ENCODE measurements at places on chromosomes 4 and X.

GRCh38 chr4:96698831-96699230 lies 858.9 kb downstream of the PDHA2 start:
- DNase-seq, result no peak

DNA sequence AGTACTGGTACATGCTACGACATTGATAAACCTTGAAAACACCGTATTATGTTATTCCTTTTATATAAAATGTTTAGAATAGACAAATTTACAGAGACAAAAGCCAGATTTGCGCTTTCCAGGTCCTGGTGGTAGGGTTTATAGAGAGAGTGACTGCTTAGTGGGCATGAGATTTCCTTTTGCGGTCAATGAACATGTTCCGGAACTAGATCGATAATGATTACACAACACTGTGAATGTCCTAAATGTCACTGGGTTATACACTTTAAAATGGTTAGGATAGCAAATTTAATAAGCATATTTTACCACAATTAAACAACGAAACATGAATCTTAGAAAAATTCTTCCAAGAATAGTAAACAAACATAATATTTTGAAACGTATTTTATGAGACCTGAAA lies 77.3 kb downstream of the MAGEA10 start:
- no peak for DNase-seq

DNA sequence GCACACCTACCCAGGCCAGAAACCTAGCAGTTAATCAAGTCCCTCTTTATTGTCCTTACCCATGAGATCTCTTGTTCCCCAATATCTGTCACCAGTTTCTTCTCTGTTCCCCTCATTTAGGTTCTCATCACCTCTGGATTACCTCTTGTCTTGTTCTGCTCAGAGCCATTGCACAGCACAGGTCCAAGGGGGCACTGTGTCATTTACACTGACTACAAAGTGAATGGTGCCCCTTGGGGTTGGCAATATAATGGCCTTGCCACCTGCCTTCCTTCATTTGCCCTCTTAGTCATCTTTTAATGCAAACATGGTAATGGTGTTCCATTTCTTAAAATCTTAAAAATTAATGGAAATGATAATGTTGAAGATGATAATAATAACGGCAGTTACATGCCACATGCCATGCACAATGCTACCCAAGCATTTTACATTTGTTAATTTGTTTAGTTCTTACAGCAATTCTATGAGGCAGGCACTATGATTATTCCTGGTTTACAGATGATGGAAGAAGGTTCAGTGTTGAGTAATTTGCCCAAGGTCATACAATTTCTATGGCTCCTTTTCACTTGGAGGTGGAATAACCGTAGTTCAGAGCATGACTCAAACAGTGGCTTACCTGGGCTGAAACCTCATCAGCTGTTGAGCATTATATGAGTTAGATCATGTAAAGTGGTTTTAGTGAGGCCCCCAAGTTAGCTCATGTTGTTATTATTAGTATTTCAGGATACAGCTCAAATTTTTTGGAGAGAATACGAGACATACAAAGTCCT lies 117.9 kb downstream of the RASL11B start:
- DNase-seq, result no peak

GRCh38 chr4:71232056-71232430 lies 106.8 kb upstream of the SLC4A4 start:
- DNase-seq, result no peak

DNA sequence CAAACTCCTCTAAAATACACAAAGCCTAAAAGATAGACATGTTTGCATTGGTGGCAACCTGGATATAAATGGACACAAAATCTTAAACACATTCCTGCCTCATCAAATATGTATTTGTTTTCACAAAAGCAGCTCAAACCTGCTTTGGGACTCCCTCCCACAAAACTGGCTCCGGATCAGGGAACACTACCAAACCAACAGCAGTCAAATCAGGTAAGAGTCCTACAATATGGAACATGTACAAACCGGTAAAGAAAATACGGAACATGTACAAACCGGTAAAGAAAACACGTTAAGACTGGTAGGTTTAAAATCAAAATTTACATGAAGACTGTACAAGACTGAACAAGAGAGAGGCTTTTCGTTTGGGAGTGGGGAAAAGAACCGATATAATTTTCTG lies 4.3 kb downstream of the AMTN start:
- no peak for DNase-seq

- no peak for DNase-seq
Measured at GRCh38 chr4:121688261-121688660, 8.5 kb downstream of the ANXA5 start.

GRCh38 chrX:153973127-153974002 lies 811 bp downstream of the TMEM187 start:
- no peak for DNase-seq

GRCh38 chr4:53432528-53433424 lies 55.3 kb downstream of the FIP1L1 start:
- no peak for DNase-seq

DNA sequence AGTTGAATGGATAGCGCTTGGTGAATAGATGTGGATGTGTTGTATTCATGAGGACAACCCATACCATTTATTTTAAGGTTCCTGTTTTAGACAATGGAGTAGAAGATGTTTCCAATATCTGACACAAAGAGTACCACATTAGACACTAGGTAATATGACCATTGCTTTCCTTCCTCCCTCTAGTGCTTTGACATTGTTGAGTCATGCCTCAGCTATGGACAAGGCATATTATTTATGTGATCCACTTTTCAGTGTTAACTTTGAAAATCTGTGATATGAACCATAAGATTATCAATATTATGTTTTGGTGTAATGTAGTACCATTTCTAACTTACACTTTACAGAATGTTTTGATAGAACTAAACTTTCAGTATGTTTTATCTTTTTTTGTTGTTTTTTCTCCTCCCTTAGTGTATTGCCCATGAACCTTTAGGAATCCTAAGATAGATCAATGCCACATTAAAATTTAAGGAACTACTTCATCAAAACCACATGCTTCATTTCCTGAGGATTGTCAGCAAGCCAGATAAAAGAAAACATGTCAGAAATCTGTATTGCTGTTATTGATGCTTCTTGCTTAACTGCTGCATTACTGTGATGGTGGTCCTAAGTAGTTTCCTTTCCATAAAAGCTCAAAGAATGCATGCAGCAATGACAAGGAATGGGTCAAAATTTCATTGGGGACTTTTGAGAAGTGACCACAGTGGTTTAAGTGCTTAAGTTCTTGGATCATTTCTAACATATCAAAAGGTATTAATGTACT lies 105.0 kb downstream of the PCDH7 start:
- DNase-seq, result no peak

DNA sequence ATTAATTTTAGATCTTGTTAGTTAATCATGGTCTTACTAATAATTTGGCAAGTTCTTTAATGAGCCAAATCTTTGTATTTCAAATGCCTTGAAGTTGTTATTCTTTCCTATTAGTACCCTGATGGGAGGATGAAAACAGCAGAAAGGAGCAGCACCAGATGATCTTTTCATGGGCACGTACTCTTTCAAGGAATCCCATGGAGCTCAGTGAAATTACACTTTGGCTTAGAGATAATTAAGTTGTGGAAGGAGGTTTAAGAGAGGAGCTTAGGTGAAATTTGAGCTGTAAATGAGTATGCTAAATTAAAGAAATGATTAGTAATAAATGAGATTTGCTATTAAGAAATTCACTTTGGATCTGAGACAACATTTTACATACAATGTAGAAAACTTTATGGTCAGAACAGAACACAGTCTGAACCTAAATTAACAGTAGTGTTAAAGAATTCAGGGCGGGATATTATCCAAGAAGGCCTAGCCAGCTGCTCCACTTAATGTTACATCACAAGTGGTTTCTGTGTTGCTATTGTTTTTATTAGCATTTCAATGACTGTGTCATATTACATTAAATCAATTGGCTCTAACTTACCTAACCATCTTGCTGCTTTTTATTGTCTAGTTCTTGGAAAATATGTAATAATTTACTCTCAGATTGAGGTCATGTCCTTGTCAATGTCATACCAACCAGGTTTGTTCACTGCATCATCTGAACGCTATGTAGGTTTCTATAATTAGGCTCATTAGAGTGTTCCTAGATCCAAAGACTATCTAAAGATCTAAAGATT lies 3.9 kb downstream of the MTHFD2L start:
- no peak for DNase-seq

DNA sequence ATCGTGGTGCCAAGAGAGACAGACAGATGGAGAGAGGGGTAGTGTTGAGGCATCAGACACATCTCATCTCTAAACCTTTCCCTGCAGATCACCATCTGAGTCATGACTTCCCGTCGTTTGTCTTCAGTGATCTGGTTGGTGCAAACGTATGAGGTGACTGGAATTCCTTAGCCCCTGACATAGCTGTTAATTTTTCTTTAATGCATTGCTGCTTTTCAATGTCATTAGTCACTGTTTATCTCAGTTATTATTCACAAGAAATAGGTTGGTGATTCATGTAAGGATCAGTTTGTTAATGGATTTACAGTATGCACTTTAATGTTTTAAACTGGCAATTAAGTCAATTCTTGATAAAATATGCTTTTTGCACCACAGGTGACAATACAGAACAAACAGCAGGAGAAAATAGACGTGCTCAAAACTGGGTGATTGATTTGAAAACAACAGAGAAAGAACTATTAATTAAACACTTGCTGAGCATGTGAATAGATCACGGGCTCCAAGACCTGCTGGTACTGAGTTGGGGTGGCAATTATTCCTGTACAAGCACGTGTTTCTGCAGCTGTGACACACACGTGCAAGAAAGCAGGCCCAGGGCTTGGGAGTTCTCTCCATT lies 1.3 kb upstream of the TMEM154 start:
- no peak for DNase-seq

DNA sequence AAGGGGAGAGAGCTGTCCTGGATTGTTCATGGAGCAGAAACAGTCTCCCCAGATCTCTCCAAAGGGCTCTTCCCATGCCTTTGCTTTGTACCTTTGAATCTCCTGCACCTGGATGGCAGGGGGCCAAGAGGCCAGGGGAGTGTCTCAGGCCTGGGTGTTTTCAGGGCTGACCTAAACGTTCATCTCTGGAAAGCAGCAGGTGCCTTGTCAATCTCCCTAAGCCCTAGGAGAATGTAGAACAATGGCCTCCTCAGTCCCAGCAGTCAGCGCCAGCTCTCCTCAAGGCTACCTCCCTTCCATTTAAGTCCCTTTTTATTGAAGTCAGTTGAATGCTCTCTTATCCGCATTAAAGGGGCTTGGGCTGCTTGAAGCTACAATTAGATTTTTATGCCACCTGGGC lies 31.2 kb upstream of the NSUN7 start:
- DNase-seq, result peak; percentile 21

GRCh38 chr4:169975838-169976796 lies 50.1 kb downstream of the MFAP3L start:
- no peak for DNase-seq

GRCh38 chr4:107825072-107825824 lies 516 bp downstream of the SGMS2 start:
- DNase-seq, result no peak

GRCh38 chr4:108590776-108591175 lies 29.6 kb upstream of the RPL34 start:
- DNase-seq, result no peak

- DNase-seq, result no peak
Measured at GRCh38 chrX:3592184-3592583, 121.3 kb downstream of the PRKX start.

DNA sequence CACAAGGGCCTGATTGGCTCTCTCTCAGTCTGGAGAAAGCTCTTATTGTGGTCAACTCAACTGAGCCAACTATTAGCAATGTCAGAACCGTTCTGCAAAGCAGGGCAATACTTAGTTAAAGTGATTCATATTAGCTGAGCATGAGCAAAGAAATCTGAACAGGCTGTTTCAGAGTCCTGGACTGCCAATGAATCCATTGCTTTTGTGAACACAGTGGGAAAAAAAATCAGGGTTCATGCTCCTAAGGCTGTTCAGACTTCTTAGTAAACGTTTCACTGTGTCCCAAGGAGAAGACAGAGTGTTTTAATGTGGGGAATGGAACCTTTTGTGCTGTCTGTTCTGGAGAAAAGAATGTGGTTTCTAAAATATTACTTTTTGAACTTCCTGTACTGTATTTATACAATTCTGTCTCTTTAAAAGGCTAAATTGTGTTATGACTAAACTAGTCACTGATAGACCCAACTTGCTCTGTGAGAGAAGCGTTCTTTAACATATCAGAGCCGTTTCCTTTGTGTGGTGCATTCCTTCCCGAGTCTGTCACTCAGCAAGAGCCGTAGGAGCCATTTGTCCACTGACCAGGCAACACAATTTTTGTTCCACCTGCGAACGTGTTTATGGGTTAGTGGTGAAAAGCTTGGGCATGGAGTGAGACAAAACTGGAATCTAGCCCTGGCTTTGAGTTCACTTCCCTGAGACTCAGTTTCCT lies 366.1 kb downstream of the FBXO8 start:
- DNase-seq, result no peak

- DNase-seq, result no peak
Measured at GRCh38 chr4:181613200-181613599, 630.0 kb upstream of the TENM3 start.

DNA sequence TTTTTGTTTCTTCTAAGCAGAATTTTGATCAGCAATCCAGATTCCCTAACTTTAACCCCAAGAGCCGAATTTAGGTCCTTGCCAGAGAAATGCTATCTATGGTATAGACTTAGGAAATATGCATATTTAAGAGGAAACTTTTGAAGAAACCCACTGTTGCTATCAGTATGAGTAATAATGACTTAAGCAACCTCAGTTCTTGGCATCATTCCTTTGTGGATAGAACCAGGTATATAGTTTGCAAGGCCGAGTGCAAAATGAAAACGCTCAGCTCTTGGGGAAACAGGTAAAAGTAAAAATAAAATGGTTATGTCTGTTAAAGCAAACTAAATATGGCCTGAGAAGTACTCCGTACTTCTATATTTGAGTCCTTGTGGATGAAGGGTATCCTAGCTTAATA lies 78.1 kb downstream of the ARSF start:
- DNase-seq, result no peak

DNA sequence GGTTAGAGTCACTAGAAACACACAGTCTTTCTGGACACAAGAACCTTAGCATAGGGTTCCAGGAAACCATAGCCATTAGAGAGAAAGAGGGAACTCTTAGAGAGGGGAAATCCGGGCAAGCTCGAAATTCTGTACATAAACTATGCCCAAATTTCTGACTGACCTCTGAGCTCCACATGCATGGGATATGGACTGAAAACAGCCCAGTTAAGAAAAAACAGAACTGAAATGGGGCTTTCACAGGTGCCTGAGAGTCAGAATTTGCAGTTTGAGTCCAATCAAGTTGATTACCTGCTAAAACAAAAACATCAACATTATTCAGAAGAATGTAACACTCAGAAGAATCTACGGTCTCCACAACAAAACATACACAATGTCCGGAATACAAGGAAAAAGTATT lies 13.1 kb downstream of the DCHS2 start:
- DNase-seq, result no peak

DNA sequence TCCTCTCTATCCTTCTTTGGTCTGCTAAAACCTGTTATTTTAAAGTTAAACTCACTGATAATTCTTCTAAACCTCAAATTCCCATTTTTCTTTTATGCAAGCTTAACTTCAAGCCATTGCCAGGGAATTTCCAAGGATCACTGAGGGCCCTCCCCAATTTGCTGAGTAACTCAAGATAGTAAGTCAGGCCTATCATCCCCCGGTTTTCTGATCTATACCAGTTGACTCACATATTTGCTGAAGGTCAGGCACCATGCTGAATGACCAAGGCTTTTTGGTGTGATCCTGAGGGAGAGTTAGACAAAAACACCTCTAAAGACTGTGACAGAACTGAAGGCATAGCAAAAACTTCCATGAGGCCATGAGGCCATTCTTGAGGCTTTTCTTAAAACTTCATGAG lies 1301.9 kb downstream of the PCDH7 start:
- no peak for DNase-seq
